ENCODE measurements at places on chromosomes 13 and 19.

GRCh38 chr19:18091217-18091608 lies 4.5 kb upstream of the IL12RB1 start:
- DNase-seq = no peak

DNA sequence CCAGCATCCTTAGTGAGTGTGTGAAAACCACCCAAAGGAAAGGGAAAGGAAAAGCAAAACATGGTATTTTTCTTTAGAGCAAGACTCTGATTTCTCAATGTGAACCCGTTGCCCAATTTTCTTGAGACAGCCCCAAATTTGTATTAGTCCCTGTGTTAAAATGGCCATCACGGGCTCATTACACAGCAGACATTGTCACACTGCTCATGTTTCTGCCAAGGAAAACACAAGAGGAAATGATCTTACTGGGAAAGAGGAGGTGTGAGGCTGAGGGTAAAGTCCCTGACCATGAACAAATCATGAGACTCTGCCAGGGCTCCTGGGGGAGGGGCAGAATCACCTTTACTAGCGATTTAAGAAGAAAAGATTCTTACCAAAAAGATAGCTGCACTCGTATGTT lies 54.4 kb downstream of the FAM124A start:
- DNase-seq = no peak

DNA sequence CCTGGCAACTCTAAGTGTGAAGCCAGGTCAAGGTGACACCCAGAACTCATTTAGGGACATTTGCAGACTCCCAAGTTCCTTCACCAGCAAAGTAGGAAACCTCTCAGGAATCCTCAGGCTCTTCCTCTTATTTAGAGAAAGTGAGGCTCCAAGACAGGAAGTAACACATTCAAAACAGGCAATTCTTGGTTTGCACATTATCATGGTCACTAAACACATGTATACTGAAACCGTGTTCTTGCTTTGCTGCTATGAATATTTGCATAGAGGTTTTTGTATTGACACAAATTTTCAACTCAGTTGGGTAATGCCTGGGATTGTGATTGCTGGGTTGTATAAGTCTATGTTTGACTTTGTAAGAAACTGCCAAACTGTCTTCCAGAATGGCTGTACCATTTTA lies 13.2 kb upstream of the URI1 start:
- no peak for DNase-seq

DNA sequence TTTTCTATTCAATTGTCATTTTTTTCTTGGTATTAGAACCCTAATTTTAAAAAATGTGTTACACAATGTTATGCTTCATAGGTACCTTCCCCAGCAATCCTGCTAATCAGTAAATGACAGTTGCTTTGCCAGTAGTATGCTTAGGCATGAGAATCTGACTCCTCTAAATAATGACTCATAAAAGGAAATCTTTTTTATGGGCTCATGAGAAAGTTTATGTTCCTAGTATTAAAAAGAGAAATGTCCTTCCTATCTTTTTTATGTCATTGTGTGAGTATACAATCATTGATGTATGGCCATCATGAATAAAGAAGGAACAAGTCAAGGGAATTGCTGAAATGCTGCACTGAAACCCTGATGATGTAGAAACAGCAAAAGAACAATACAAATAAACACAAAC lies 1237.7 kb upstream of the PCDH20 start:
- peak; percentile 3 for DNase-seq

Measured in bronchial epithelial cell (primary cell).